Stimulated activated CD8-positive, alpha-beta memory T cell treated with anti-CD3 and anti-CD28 coated beads, Interleukin-2, amount 100 ng/mL, for 1 hour (primary cell): ENCODE measurements at places on chromosomes 7 and 10.

GRCh38 chr10:61452655-61453641, at the start of gene TMEM26:
Gene TMEM26, minus strand, starts transcription at chr10:61453381. Its CDS starts 300 bp downstream, at chr10:61453081.
- no peak for DNase-seq

GRCh38 chr7:176786-177459, 15.4 kb upstream of the FAM20C start:
- DNase-seq: no peak

- no peak for DNase-seq
These were observed 1.5 kb downstream of the IRF5 start for GRCh38 chr7:128939075-128939860.

- DNase-seq: no peak
These were observed 19.5 kb downstream of the BAG3 start for GRCh38 chr10:119670717-119671116.

GRCh38 chr10:5404208-5405041, at the start of gene TUBAL3:
Gene TUBAL3, minus strand, starts transcription at chr10:5404828. Its CDS starts 36 bp downstream, at chr10:5404792.
- no peak for DNase-seq

- DNase-seq: no peak
These were observed 62.1 kb downstream of the NPY start for GRCh38 chr7:24346129-24346528.

GRCh38 chr10:23281044-23281433, 63.6 kb downstream of the C10orf67 start:
- no peak for DNase-seq
